Epithelial cell of prostate (primary cell): ENCODE measurements at places on chromosomes 6 and 20.
A peak's percentile ranks its signal among the peaks of the same experiment; 100 is the strongest.

DNA sequence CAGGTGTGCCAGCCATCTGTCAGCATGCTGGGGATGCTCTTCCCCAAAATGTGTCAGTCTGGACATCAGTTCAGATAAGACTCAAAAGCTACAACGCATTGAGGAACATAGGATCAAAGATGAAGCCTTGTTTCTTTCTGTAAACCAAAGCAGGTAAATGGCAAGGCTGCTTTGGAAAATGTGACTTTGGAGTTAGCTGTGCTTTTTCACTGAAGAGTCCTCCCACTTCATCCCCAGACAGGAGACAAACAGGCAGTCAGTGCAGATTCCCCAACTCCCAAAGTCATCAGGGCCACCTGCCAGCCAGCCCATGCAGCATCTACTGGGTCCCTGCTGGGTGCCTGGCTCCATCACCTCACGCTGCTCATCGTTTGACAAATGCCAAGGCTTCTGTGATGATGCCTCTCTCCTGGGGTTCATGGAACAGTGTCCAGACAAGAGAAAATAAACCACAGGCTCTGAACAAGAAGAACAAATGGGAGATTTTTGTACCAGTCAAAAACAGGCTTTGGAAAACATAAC, 205.0 kb upstream of the BTBD3 start:
- no peak for DNase-seq

DNA sequence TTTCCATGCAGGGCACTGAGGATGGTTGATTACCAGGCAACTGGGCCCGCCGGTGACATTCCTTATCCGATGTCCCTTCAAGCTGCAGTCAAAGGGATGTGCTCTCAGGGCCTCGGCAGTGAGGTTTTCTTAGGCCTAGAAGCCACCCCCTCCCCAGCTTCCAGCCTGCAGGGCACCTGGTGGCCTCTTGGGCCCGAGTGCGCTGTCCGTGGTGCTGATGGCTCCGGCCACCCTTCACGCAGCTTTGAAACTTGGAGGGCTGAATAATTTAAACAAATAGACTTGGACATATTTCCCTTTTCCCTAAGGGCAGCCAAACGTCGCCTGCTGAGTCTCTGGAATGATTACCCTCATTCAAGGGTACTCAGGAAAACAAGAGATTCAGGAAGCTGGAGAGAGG, 8.9 kb upstream of the MLN start:
- DNase-seq = no peak

DNA sequence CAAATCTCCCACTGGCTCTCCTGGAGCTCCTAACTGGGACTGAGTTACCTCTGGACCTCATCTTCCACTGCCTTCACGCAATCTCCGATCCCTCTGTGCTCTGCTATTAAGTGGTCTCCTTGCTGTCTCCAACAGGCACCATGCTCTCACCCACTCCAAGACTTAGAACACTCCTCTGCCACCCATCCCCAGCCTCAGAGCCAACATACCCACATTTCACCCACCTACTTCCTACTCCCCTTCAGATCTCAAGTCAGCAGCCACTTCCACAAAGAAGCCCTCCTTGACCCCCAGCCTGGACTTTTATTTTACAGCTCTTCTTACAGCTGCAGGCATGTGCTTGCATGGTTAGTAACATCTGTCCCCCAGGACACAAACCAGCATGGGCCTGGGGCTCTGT, 29.6 kb upstream of the NOL4L start:
- DNase-seq = no peak

- no peak for DNase-seq
Measured at GRCh38 chr6:106309766-106310373, 15.7 kb downstream of the ATG5 start.

- no peak for DNase-seq
Measured at GRCh38 chr6:166348305-166348949, 6.1 kb upstream of the SFT2D1 start.

GRCh38 chr20:17491041-17491440, 40.1 kb downstream of the BFSP1 start:
- DNase-seq = no peak

- no peak for DNase-seq
Measured at GRCh38 chr6:106244931-106245330, 80.6 kb downstream of the ATG5 start.

GRCh38 chr6:16413399-16413798, 175.0 kb downstream of the GMPR start:
- no peak for DNase-seq

GRCh38 chr6:140271759-140272377, 897.4 kb upstream of the CITED2 start:
- DNase-seq = no peak

DNA sequence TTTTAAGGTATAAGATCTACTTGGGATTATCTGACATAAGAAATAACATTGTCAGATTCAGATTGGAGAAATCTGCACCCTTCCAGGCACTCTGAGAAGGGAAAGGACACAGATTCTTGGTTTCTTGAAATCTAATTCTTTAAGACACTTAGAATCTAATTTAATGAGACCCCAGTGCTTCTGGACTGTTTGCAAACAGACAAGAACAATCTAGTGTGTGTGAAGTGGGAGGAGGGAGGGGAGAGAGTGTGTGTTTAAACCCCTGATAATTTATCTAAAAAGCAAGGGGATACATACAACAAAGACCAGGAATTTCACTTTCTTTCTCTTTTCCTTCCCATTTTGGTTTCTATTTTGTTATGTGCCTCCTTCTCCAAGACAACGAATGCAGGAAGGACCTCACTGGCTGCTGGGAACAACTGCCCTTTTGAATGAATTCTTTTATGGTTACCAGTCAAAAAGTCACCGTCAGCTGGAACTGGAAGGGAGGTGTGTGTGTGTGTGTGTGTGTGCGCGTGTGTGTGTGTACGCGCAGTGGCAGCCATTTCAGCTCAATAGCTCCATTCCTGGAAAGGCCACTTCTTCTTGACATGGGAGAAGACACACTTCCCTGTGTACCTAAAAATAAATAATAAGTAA, 129.4 kb downstream of the BCAS1 start:
- DNase-seq = no peak

GRCh38 chr20:57315083-57315975, 14.3 kb upstream of the SPO11 start:
- no peak for DNase-seq

DNA sequence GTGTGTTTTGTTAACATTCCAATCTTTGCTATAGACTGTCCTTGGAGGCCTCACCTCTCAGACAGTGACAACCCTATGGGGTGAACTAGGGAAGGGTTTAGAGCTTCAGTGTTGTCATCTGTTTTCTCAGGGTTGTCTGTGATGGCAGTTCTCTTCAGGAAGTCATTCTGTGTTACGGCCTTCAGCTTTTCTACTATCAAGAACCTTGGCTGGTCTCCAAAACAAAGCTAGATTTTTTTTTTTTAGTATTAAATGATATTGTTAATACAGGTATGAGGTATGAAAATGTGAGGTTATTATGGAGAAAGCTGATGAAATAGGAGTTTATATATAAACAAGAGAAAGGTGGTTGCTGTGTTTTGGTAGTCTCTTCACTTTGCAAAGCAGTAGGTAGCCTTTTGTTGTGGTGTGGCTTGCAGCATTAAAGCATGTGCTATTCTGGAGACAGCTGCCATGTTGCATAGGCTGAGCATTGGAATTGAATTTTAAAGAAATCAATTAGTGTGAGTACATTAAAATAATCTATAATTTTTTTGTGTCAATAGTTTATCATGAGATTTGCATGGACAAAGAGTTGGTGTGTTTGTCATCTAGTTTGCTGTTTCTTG, 162.6 kb downstream of the CARMIL1 start:
- no peak for DNase-seq

- DNase-seq = peak; percentile 16
Measured at GRCh38 chr6:18763086-18763485, 375.9 kb downstream of the RNF144B start.

- no peak for DNase-seq
Measured at GRCh38 chr6:133635447-133635846, 253.5 kb upstream of the TCF21 start.

DNA sequence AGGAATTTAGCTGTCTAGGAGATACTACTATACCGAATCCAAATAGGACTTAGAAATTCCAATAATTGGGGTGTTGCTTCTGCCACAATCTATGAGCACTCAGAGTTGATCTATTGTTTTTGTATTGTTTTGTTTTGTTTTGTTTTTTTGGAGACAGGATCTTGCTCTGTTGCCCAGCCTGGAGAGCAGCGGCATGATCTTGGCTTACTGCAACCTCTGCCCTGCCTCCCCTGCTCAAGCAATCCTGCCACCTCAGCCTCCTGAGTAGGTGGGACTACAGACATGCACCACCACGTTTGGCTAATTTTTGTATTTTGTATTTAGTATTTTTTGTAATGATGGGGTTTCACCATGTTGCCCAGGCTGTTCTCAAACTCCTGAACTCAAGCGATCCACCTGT, 7.4 kb downstream of the ACSS2 start:
- DNase-seq = no peak

- DNase-seq = no peak
Measured at GRCh38 chr6:157230910-157231309, 92.4 kb downstream of the TMEM242 start.

DNA sequence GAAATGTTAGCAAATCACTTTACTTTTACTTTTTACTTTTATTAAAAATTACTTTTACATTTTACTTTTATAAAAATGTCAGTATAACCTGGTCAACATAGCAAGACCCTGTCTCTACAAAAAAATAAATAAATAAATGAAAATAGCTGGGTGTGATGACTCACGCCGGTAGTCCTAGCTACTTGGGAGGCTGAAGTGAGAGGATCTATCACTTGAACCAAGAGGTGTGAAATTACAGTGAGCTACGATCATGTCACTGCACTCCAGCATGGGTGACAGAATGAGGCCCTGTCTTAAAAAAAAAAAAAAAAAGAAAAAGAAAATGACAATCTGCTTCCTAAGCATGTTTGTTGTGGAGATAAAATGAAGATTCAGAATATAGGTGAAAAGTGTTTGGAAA, 31.0 kb upstream of the FBXO30 start:
- DNase-seq = no peak

- DNase-seq = no peak
Measured at GRCh38 chr20:3714092-3714491, 1.7 kb upstream of the SIGLEC1 start.

DNA sequence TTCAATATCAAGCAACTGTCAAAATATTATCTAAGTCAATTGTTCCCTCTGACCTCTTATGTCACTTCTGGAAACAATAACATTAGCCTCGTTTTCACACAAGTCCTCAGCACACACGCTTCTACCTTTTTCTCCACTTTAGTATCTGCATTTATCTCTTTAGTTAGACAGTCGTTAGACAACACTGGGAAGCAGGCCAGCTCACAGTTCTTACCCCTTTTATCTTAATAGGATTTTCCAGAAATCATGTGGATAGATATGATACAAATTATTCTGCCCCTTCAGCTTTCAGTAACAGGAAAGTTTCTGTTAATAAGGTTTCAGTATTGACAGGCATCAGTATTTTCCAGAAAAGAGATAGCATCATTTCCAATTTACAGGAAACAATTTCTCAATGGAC, 25.9 kb upstream of the HAO1 start:
- no peak for DNase-seq

- DNase-seq = no peak
Measured at GRCh38 chr6:143536866-143537691, 25.6 kb upstream of the FUCA2 start.

DNA sequence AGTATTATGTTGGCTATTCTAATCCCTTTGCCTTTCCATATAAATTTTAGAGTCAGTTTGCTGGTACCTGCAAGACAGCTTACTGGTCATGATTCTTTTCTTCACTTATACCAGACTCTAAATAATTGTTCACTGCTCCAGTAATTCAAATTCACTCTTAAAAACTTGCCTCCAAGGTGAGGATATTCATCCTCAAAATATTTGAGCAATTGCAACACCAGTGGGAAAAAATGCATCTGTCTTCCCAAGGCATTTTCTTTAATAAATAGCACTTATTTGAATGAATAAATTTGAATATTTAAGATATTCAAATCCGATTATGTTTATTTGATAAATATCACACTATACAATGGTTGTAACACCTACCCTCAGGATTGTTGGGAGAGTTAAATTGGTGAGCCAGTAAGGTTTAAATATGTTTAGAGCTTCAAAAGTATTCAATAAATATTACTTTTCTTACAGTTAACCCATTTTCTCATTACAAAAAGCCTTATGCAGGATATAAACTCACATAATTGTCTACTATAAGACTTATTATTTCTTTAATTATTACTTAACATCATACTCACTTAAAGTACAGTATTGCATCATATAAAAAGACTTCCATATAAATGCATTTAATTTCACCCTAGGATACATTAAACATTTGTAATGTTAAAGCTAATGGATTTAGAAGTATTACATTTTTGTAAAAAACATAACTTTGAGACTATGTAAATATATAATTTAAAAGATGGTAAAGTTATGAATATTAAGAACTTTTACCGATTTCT, 285.6 kb downstream of the SAMD5 start:
- DNase-seq = no peak

- no peak for DNase-seq
Measured at GRCh38 chr20:52242237-52243230, 51.0 kb upstream of the ZFP64 start.

DNA sequence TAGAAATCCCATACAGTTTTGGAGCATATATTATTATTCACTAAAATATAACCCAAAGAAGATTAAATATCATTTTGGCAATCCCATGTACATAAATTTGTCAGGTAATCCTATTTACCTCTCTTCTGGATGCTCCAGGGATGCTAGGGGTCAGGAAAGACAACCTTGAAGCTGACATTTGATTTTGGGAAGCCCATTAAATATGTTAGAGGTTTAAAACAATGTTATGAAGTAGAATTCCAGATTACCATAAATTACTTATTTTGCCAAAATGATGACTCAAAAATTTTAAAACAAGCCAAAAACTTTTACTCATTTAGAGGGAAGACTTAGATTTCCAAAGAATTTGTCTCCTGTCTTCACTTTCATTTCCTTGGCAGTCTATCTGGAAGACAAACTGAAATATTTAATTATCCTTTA, 9.2 kb upstream of the IL22RA2 start:
- no peak for DNase-seq
